Astrocyte of the cerebellum (primary cell): ENCODE measurements at places on chromosomes 5 and 9.

DNA sequence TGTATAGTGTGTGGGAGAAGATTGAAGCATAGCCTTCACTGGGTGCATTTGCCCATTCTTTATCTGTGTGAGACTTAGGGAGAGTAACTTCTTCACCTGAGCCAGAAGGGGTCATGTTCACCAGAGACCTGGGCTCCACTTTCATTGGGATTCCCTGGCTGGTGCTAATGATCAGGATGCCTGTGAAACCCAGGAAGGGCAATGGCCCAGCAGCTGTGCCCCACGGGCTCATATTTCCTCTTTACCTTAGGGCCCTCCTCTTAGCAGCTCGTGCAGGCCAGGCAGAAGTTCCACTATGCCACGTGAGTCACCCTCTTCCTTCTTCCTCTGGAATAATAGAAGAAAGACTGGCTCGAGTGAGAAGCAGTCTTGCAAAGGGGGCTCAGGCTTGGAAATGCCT lies 5.0 kb downstream of the PPARGC1B start:
- DNase-seq, result no peak

GRCh38 chr9:131808291-131808690 lies 68.4 kb upstream of the RAPGEF1 start:
- no peak for DNase-seq

GRCh38 chr9:33852216-33852826 lies 35.4 kb downstream of the UBE2R2 start:
- no peak for DNase-seq

GRCh38 chr5:72108202-72109061 lies 1.2 kb downstream of the MAP1B start:
- DNase-seq, result no peak

- DNase-seq, result no peak
Measured at GRCh38 chr5:27009540-27009915, 28.9 kb downstream of the CDH9 start.

GRCh38 chr5:124622851-124623250 lies 123.6 kb downstream of the ZNF608 start:
- DNase-seq, result no peak

GRCh38 chr9:4553951-4554381 lies 63.7 kb downstream of the SLC1A1 start:
- DNase-seq, result no peak

DNA sequence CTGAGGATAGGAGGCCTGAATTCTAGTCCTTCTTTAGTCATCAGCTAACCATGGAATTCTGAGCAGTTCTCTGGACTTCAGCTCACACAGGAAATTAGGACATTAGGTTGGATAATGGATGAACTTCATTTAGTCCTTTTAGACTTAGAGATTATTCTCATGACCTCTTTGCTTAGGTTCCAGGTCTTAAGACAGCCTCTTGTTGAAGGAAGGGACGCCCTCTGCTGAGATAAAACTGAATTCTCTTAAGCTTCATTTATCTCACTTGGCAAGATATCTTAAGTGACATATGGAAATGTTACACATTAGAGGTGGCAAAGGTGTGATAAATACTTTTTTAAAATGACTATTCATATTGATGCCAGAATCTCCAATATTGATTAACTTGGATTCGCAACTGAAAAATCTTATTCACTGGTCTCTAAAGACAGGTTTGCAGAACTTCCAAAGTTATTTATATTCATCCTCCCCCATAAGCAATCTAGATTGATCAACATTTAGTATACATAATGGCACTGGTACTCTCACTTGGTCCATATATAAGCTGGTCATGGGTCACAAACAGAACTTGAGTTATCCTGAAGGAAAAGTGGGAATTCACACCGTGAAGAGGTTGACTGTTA lies 16.9 kb upstream of the ZNF366 start:
- peak; percentile 80 for DNase-seq

GRCh38 chr9:20980832-20981455 lies 50.5 kb downstream of the HACD4 start:
- DNase-seq, result peak; percentile 88

DNA sequence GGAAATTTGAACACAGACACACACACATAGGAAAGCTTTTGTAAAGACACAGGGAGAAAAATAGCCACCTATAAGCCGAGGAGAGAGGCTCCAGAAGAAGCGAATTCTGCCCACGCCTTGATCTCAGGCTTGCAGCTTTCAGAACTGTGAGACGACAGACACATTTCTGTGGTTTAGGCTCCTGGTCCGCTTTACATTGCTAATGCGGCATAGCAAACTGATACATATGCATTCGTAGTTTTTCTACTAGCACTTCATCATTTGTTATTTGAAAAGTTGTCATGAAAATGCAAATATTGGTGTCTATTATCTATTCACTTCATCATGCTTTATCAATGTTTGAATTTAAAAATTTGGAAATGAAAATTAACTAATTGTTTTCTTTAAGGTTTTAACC lies 674.9 kb downstream of the SEMA5A start:
- DNase-seq, result no peak

GRCh38 chr5:34562791-34563190 lies 93.3 kb upstream of the RAI14 start:
- DNase-seq, result no peak

GRCh38 chr9:72897069-72897649 lies 55.7 kb downstream of the ALDH1A1 start:
- DNase-seq, result no peak

DNA sequence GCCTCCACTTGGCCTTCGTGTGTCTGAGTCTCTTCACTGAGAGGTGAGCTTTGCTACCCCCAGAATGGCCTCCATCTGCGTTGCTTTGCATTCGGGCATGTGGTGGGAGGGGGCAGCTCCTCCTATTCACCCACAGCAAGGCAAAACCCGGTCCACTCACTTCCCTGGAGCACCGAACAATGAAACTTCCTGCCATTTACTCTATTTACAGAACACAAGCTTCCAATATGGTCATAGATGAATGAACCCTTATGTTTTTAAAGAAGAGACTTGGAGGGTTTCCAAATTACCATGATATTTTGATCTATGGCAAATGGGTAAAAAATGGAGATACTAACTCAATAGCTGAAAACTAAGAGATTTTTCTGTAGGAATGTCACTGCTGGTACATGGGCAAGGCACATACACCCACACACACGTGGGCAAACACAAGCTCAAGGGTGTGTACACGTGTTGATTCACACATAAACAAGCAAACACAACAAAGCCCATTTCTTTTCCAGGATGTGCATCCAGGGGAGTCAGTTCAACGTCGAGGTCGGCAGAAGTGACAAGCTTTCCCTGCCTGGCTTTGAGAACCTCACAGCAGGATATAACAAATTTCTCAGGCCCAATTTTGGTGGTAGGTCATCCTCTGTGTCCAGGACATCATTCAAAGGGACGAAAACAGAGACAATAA lies 5.2 kb downstream of the GABRP start:
- no peak for DNase-seq

- DNase-seq, result peak; percentile 51
Measured at GRCh38 chr5:36692791-36693763, 86.7 kb downstream of the SLC1A3 start.

- peak; percentile 86 for DNase-seq
Measured at GRCh38 chr9:121888438-121888775, 204.7 kb downstream of the TTLL11 start.

DNA sequence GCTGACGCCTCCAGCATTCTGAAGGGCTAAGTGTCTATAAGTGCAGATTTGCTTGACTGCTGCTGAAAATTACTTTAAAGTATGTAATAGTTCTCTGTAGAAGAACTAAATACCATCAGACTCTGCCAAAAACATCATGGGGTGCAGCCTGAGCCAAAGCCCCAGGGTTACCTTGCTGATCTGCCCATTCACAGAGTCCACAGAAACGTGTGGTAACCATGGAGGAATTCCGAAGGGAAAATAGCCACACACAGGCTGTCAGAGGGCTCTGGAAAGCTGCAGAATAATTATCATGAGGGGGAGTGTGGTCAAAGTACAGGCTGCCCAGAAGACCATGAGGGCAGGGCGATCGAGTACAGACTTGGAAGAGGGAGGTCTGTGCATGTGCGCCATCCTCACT lies 36.4 kb downstream of the RETREG1 start:
- peak; percentile 64 for DNase-seq

- DNase-seq, result no peak
Measured at GRCh38 chr5:92504346-92504745, 1076.7 kb downstream of the NR2F1-AS1 start.

DNA sequence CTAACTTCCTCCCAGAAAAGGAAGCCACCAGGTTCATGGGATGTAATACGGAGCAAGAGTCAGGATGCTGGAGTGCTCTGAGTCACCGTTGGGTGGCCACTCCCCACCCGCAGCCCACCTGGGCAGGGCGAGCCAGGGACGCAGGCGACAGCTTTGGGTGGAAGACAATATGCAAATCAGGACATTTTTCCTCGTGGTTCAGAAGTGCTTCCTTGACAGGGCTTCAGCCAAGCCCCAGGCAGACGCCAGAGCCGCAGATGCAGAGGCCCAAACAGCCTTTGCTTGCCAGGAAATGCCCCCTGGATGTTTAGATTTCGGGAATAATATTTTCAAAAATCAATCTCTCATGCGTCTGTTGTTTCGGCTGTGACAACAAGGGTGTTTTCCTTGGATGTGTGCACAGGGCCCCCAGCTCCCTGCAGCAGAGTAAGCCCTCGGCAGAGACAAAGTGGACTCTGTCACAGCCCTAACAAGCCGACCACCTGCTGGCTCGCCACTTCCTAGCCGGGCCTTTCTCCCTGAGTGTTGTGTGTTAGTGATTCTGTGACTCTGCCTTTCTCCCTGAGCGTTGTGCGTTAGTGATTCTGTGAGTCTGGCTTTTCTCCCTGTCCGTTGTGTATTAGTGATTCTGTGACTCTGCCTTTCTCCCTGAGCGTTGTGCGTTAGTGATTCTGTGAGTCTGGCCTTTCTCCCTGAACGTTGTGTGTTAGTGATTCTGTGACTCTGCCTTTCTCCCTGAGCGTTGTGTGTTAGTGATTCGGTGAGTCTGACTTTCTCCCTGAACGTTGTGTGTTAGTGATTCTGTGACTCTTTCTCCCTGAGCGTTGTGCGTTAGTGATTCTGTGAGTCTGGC lies 11.8 kb upstream of the SLC9A3 start:
- no peak for DNase-seq

- DNase-seq, result no peak
Measured at GRCh38 chr9:126108240-126108639, 218.4 kb upstream of the MVB12B start.

DNA sequence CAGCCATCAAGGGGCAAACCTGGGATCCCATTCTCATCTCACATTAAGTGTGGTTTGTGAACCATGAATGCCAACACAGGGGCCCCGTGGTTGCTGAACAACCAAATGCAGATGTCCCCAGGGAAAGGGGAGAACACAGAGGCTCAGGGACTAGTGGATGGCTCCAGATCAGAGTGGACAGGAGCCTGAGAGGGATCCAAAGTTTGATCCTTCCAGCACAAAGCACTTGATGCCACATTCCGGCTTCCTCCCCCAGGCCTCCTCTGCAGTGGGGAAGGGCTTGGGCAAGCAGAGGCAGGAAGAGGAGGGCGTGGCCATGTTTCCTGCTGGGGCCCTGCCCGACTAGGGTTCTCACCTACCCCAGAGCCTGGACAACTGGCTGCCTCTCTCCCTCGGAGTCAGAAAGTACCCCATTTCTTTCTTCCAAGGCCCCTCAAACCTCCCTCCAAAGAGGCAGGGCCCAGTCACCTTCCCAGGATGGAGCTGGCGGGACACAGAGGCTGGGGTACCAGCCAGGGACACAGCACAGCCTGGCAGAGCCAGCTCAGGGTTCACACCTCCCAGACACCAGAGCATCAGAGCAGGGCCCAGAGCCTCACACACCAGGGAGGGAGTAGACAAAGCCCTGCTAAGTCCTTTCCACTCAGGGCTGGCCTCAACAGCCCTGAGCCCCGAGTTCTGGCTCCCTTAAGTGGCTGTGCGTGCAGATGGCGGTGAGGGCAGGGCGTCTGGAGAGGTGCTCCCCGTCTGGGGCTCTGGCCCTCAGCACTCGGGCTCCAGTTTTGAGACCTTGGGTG lies 4.3 kb upstream of the RNF44 start:
- no peak for DNase-seq

DNA sequence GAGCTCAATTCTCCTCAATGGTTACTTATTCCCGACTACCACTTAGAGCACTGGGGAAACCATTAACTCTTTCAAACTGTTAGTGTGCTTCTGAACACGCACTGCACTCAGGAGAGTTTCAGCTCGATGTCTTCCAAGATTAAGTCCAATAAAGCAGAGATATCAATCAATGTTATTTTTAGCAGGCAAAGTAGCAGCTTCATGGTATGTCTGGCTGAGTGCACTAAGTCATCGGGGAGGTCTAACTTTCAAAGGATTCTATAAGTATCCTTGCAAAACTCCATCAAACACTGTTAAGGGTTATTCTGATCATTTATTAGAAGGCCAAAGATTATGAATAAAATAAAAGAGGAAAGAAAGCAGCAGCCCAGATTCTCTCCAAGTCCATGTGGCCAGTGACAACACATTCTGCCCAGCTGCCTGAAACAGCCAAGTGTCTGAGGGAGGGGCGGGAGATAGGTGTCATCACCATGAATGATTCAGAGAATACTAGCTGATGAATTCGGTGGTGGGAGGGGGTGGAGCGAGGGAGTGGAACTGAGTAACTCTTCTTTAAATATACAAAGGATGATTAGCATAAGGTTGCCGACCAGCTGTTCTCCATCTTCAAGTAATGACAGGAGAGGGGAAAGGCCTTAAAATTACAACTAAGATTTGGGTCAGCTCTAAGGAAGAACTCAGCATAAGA lies 21.3 kb downstream of the NREP start:
- peak; percentile 55 for DNase-seq

DNA sequence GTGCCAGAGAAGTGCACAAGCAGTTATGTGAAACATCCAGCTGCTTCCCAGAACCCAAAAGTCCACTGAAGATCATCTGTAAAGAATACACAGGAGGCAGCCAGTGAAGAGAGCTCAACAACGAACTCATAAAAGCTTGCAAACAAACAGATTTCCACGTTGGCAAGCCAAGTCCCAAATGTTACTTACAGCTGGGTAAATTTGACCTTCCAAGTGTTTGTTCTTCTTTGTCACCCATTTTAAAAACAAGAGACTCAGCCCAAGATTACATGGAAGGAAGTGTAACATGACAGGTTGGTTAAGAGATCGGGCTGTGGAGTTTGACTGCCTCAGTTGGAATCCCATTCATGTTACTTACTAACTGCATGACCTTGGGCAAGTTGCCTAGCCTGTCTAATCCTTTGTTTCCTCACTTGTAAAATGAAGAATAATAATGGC lies 174.9 kb upstream of the PAPPA start:
- peak; percentile 49 for DNase-seq

GRCh38 chr5:176153741-176154140 lies 84.5 kb upstream of the SIMC1 start:
- DNase-seq, result no peak

- DNase-seq, result no peak
Measured at GRCh38 chr9:89742660-89743059, 137.8 kb downstream of the GADD45G start.

- DNase-seq, result no peak
Measured at GRCh38 chr5:149344151-149344550, 1.1 kb upstream of the GRPEL2 start.

- DNase-seq, result no peak
Measured at GRCh38 chr5:98641671-98642070, 131.8 kb upstream of the RGMB start.

GRCh38 chr9:131167146-131167692 lies 41.8 kb downstream of the NUP214 start:
- DNase-seq, result no peak
